NCI-H187 (cell line): ENCODE measurements at places on chromosomes 11 and 22.

GRCh38 chr22:40405178-40406062 is 35.0 kb downstream of the SGSM3 start:
- no peak for DNase-seq

GRCh38 chr11:59219836-59220235 is 7.1 kb upstream of the MPEG1 start:
- no peak for DNase-seq

DNA sequence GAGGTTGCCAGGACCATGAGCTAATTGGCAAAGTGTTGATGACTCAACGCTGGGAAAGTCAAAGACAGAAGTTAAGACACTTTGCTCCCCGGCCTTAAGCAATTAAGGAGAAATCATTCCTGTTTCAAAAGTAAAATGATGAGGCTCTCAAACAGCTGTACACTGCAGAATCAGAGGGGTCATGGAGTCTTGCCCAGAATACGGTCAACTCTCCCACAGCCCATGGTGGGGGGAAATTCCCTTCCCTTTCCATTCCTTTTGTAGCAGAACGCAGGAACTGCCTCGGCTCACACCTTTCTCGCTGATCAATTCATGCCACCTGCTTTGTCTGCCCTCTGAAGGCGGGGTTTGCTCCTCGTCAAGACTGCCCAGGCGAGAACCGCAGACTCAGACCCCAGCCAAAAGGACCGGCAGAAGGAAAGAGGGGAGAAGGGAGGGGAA is 52.8 kb downstream of the MN1 start:
- DNase-seq: no peak

GRCh38 chr11:83726316-83726715 is 440.1 kb upstream of the CCDC90B start:
- no peak for DNase-seq

DNA sequence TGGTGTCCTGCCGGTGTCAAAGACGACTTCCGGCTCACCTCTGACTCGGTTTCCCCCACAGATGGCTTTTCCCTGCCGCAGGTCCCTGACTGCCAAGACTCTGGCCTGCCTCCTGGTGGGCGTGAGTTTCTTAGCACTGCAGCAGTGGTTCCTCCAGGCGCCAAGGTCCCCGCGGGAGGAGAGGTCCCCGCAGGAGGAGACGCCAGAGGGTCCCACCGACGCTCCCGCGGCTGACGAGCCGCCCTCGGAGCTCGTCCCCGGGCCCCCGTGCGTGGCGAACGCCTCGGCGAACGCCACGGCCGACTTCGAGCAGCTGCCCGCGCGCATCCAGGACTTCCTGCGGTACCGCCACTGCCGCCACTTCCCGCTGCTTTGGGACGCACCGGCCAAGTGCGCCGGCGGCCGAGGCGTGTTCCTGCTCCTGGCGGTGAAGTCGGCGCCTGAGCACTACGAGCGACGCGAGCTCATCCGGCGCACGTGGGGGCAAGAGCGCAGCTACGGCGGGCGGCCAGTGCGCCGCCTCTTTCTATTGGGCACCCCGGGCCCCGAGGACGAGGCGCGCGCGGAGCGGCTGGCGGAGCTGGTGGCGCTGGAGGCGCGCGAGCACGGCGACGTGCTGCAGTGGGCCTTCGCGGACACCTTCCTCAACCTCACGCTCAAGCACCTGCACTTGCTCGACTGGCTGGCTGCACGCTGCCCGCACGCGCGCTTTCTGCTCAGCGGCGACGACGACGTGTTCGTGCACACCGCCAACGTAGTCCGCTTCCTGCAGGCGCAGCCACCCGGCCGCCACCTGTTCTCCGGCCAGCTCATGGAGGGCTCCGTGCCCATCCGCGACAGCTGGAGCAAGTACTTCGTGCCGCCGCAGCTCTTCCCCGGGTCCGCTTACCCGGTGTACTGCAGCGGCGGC is 5.5 kb downstream of the B3GNT6 start:
- no peak for DNase-seq

DNA sequence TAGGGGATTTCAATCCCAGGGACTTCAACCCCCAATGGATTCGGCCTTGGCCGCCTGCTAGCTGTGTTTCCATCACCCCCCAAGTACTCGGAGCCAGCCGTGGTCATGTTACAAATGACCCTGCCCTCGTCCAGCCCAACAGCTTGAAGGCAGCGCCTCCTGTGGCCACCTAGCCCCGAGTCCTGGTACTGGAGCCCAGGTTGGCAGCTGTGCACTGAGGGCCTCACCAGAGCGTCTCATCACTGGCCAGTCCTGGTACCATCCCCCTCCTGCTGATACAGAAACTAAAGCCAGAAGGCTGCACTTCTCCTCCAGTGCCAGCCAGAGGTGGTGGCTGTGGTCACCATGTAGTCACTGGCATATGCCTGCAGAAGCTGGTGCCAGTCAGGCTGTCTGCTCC is 44.9 kb upstream of the FADD start:
- DNase-seq: no peak

DNA sequence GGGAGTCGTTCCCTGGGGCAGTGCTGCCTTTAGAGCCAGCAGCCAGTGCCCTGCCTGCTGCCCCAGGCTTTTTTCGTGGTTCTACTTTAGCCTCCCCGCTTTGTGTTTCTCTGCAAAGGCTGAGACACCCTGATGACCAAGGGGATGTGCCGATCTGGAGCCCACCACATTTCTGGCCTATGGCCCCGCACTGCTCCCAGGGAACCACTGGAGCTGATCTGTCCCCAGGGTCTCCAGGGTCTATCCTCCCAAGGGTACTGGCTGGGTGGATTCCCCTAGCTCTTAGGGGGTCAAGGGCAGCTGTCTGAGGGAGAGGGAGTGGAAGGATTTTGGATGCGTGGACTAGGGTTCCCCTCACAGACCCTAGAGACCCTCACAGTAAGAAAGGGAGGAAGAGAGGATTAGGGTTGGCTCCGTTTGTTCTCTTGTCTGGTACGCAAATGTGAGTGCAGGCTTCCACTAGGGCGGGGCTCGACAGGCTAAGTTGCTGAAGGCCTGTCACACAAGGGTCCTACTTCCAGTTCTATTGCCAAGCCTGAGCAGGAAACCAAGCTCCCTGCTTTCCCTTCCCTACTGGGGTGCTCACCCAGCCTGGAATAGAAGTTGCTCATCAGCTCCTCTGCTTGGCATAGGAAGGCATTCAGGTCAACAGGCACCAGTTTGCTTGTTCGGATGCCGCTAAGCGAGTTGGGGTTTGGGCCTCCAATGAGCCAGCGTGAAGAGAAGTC is 19.3 kb downstream of the TREH start:
- DNase-seq: no peak

- no peak for DNase-seq
Measured at GRCh38 chr22:39173787-39174497, 21.5 kb upstream of the CBX7 start.

DNA sequence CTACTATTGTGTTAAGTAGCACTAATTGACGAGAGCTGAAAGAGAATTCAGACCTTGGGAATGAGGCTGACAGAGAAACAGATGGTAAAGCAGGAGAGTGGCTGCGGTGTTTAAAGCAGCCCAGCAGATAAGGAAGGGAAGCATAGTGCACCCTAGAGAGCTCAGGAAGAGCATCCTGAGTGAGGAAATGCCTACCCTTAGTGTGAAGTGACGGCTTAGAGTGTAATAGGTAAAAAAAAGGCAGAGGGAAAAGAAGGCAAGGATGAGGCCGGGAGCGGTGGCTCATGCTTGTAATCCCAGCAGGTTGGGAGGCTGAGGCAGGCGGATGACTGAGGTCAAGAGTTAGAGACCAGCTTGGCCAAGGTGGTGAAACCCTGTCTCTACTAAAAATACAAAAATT is 22.4 kb upstream of the ETS1 start:
- no peak for DNase-seq

DNA sequence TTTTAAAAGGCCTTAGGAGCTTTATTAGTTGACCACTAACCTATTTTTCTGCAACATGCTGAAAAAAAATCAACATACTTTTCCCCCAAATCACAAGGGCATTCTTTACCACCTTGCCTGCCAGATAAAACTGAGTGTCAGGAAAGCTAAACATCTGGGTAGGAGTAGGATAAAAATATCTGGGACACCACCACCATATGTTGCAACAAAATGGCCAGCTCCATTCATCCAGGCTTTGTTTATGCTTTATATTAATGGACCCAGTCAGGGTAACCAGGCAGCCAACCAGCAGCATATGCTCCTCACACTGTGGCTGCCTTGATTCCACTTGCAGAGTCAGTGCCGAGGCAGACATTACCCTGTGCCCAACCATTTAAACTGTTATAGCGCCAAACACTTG is 1024.5 kb downstream of the LRRC4C start:
- no peak for DNase-seq

DNA sequence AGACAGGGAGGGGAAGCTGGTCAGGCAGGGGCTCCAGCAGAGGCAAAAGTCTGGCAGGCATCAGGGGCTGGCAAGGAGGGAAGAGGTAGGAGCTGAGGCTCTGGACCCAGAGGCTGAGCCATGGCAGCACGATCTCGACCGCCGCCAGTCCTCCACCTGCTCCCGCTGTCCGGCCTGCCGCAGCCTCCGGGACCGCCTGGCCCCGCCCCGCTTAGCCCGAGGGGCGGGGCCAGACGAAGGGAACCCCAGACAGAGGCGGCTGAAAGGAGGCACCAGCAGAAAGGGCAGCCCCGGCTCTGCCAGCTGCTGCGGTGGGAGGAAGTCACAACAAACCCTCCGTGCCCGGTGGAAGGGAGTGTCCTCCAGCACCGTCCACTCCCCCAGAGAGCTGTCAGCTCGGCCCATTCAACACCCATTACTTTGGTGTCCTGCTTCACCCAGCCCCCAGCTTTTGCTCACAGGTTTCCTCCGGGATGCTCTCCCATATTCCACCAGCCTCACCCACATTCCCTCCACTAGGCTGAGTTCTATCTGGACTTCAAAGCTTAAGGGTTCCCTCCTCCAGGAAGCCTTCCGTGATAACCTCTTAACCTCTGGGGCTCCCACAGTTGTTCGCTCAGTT is at the start of gene MFNG:
TSS of gene MFNG (minus strand) at position 161 of the 622 bp plus-strand sequence. CDS start 207 bp downstream, outside the sequence.
- DNase-seq: peak; percentile 14
